Pericardium fibroblast (primary cell): ENCODE measurements at places on chromosomes 7 and 10. TPM values are rescaled to one million over a fixed set of nuclear protein-coding genes. Genes with fewer than 3 reads are reported as not detected.

NKX2-3 gene
- total RNA-seq: 2.1 TPM in 1 of 2 replicates, not detected in the other

SFMBT2 gene
- 1.3 and 1.5 TPM in 2 replicates for total RNA-seq

NOLC1 gene
- total RNA-seq: 37.6 and 67.2 TPM in 2 replicates

ELAPOR2 gene
- 3.0 and 11.8 TPM in 2 replicates for total RNA-seq

SPDYE8 gene
- not detected in 2 replicates for total RNA-seq

IL15RA gene
- 7.8 and 12.5 TPM in 2 replicates for total RNA-seq

PTN gene
- 7.4 and 9.5 TPM in 2 replicates for total RNA-seq

CRHR2 gene
- not detected in 2 replicates for total RNA-seq

MLXIPL gene
- 0.34 TPM in 1 of 2 replicates, not detected in the other for total RNA-seq

FOXI2 gene
- total RNA-seq: not detected in 2 replicates
